ENCODE measurements at places on chromosomes 7 and 10.

GRCh38 chr10:83880252-83880791, 259.0 kb upstream of the GHITM start:
- DNase-seq, result no peak

DNA sequence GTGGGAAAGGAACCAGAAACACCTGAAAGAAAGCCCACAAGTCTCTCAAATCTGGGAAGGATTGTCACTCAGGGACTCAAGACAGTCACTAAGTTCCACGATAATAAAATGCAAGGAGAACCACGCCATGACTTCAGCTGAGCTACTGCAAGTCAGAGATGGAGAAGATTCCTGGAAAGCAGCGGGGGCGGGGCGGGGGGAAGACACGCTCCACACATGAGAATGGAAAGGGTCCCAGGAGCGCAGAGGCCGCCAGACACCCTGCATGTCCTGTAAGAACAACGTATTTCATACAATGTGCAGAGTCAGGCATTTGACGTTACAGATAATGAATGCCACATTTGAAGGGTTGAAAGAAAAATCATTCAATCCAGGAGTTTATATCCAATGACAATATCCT, 448.1 kb downstream of the PTPRN2 start:
- no peak for DNase-seq

GRCh38 chr10:43173120-43173519, 34.9 kb downstream of the CSGALNACT2 start:
- DNase-seq, result no peak

- DNase-seq, result no peak
Measured at GRCh38 chr10:28986856-28987255, 302.0 kb upstream of the LYZL1 start.

GRCh38 chr7:25031432-25031831, 51.5 kb upstream of the OSBPL3 start:
- DNase-seq, result no peak

DNA sequence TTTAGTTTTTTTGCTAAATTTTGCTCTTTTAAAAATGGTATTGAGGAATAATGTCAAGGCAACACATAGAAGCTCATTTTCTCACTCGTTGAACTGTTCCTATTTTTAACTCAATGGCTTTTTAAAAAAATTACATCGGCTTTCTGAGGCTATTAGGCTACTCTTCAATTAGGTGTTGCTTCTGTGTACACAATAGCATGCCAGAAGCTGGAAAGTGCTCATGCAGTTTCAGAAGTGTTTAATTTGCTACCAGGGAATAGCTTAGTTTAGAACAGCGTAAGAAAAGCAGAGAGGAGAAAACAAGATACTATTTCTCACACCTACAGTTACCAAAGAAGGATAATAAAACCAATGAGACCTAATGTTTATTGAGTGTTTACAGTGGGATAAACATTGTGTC, 157.4 kb downstream of the NXPH1 start:
- DNase-seq, result no peak

DNA sequence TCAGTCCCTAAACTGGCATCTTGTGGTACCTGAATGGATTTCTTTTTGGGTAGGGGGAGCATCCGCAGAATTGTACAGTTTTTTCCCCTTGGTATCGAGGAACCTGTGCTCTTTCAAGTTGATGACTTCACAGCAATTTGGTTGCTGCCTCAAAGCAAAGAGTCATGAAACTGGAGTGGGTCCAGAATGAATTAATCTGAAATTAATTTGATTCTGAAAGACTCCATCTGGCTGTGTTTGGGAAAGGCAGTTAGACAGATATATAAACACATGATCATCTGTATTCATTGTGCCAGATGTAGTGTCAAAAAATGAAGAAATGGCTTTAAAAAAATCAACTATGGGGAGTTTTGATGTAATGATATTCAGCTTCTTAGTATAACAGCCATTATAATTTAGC, 136.1 kb downstream of the CELF2 start:
- no peak for DNase-seq

DNA sequence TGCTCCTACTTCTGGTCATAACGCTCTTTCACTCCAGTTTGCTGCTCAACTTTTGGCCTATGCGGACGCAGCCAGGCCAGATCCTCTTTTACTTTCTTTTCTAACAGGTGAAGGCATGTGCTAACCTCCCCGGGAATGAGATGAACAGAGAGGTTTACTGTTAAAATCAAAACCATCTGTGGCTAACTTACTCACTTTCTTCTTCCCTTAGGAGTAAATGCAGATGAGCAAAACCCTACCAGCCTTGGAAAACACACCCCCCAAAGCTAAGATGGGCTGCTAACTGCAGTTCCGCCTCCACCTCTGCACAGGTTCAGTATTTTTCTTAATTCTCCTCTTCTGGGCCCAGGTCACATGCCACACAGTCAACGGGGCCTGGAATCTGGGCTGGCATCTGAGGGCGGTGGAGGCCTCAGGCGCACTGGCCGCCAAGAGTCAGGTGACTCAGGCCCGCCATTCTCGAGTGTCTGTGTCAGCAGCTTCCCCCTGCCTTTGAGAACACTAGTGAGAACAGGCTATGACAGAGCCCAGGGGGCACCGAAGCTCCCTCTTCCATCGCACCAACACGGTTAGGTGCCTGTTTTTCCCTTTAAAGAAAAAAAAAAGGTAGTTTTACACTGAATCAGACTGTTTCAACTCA, 11.1 kb downstream of the FAM53B start:
- DNase-seq, result no peak

GRCh38 chr7:80707318-80707717, 68.9 kb downstream of the CD36 start:
- no peak for DNase-seq

DNA sequence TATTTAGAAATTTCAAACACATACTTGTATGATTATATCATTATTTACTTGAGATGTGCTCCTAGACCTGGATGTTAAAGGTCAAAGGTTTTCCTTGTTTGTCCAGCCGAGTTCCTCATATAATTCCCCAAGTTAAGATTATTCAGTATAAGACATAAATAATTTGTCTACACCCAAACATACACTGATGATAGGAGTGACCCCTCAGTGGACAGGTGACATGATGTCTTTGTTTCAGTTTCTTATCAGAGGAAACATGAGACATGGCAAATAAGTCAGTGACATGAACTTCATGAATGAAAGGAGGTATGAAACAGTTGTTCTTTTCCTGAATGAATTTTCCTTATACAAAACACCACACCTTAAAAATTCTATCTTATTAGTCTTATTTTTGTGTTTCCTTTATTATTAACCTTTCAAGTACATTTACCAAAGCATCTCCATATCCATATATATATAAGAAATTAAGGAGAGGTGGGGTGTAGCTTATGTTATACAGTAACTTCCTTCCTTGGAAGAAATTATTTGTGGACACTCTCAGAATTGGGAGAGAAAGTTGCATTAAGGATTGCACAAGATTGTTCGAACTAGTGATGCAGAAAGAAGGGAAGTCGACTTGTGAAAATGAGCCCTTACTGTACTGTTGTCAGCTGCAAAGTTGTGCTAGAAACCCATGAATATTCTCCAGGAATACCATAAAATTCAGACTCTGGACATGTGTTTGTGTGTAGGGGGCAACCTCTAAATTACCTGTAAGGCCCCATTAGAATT, 60.5 kb downstream of the POM121L12 start:
- DNase-seq, result no peak

- peak; percentile 33 for DNase-seq
Measured at GRCh38 chr7:143909863-143910262, 7.9 kb upstream of the TCAF1 start.

DNA sequence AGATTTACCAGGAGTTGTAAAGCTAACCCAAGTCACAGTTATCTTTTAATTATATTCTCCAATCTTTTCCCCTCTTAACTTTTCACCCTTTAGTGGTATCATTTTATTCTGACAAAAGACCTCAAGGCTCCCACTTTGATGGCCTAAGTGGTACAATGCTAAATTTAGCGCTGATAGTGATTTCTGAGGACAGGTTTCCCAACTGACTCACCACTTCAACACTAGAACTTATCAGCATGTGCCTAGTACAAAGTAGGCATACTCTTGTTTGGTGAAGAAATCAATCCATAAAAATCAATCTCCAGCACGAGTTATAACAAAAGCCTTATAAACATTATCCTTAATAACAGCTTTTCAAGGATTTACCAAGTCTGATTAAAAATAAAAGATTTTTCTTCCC, 7.5 kb downstream of the SNX13 start:
- DNase-seq, result no peak

- no peak for DNase-seq
Measured at GRCh38 chr10:9860045-9860444, 1157.6 kb upstream of the CELF2 start.

- DNase-seq, result no peak
Measured at GRCh38 chr10:43194266-43194665, 56.0 kb downstream of the CSGALNACT2 start.

DNA sequence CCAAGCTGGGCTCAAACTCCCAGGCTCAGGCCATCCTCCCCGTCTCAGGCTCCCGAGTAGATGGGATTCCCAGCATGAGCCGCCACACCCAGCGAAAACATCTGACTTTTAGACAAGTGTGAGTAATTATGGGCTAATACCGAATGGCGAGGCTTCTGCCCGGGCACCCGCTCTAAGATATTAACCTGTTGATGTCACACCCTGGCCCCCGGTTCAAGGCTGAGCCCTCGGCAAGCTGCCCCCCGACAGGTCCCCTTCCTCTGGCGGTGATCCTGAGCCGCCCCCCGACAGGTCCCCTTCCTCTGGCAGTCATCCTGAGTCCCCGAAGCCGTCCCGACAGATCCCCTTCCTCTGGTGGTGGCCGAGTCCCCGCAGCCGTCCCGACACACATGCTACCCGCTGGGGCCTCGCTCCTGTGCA, 5.2 kb downstream of the PSMG3 start:
- peak; percentile 72 for DNase-seq

DNA sequence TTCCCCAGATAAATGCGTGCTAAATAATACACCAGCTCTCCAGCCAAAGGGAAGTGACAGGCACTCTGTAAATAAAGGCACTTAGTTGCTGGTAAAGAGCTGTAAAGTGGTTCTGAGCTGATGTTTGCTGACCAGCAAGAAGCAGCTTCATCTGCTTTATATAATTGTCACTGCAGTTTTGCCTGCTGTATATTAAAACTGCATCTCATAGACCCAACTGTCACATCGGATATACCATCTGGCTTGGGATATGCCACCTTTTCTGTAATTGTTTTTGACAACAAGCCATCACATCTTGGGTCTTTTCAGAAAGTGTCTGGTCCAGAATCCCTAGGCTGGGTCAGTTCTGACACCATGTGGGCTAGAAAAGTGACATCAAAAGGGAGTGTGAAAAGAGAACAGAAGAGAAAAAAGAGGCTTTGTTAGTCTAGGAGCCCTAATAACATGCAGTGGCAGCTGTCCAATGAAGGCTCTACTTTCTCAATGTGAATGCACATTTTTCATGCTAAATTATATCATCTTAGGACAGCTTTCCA, 697.6 kb downstream of the KCNMA1 start:
- DNase-seq, result no peak
